ENCODE measurements at places on chromosomes 6 and 20. TPM values are rescaled to one million over a fixed set of nuclear protein-coding genes. Genes with fewer than 3 reads are reported as not detected.

Gene SLC22A1
- 1.00 TPM for total RNA-seq

DNA sequence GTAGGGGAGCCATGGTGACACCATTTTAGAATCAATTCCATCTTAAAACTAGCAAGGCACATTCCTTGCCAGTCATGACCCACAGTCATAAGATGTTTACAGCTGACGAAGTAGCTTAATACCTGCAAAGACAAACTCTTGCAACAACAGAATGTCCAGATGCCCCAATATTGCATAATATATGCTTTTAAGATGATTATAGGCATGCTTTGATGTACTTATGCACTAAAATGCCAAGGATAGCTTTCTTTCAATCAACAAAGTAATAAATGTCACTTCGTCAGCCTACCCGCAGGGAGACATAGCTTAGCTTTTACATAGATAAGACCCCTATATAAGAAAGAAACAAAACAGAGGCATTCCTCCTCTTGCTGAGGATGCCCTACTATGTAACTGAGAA, 26.7 kb downstream of the ACSS1 start:
- H3K27me3 ChIP-seq: no peaks in the 10 kb centered on the region
- DNase-seq: no peak
- peaks cover 8% of the 10 kb centered on the region for H3K4me1 ChIP-seq
- H3K36me3 ChIP-seq: peaks cover 9% of the 10 kb centered on the region
- no peak overlapping the region for H3K27ac ChIP-seq

DNA sequence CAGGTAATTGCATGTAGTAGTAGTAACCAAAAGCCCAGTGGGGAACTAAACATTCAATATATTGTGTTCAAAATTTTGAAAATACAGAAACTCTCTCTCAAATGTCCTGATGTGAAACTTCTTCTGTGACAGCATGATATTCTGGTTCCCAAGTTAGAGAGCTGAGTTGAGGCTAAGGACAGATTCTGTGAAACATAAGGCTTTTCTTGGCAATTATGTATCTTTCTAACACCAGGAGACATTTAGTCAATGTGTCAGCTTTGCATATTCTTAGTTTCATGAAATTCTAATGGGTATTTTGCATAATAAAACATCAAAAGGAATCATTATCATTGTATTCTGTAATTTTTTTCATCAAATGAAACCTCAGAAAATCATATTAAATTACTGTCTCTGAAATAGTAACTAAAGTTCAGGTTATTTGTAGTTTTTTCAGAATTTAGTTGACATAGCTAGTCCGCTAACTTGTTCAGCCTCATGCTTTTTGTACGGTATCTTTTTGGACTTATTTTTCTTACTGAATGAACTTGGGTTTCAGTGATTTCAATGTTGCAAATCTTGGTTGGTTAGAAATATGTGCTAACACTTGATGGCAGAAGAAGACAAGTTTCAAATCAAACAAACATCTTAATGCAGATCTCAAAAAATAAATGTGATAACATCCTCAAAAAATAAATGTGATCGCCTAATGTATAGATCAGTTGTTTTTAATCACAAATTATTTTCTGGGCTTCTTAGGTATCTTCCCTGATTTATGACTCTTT, 70.4 kb downstream of the AKAP7 start:
- DNase-seq: no peak
- H3K36me3 ChIP-seq: no peaks in the 10 kb centered on the region
- peaks cover 50% of the 10 kb centered on the region for H3K4me1 ChIP-seq
- H3K27me3 ChIP-seq: no peaks in the 10 kb centered on the region

DNA sequence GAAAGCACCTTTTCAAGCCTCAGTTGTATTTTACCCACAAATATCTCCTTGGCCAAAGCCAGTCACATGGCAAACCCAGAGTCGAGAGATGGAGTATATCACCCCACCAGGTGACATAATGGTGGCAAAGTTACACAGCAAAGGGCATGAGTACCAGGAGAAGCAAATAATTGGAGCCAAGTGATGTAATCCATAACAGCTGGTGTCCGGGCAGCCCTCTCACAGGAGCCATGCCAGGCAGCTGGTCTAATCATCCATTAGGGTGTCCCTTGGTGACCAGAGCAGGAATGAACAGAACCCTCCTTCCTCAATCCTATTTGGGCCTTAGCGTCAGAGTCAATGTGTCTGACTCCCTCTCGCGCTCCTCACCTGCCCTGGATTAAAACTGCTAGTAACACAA, 272.1 kb downstream of the LRFN2 start:
- no peaks in the 10 kb centered on the region for H3K27me3 ChIP-seq
- no peak overlapping the region for H3K4me3 ChIP-seq
- no peaks in the 10 kb centered on the region for H3K4me1 ChIP-seq
- H3K36me3 ChIP-seq: no peaks in the 10 kb centered on the region
- no peak overlapping the region for H3K27ac ChIP-seq

DNA sequence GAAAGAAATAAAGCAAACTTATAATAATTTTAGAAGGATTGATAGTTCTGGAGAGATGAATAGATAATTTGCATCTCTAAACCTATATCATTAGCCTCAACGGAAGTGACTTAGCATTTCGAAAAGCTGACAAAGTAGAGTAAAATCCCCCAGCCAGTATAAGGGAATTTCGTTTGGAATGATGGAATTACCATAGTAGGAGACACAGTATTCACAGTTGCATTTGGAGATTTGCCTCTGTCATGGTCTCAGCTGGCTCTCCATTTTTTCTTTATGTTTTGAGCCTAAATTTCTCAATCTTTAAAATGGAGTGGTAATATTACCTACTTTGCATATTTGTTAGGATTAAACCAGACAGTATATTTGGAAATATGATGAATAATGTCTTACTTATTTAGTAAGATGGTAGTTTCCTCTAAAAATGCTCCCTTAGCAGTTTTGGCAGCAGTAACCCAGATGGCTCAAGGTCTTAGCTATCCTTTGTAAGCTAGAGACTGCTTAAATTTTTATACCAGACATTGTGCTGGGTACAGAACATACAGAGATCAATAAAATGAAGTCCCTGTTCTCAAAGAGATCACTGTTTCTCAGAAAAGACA, 58.2 kb downstream of the SMAP1 start:
- H3K36me3 ChIP-seq: no peaks in the 10 kb centered on the region
- H3K4me1 ChIP-seq: peaks cover 38% of the 10 kb centered on the region
- no peaks in the 10 kb centered on the region for H3K27me3 ChIP-seq

Gene TRIM15
- not detected for total RNA-seq

DNA sequence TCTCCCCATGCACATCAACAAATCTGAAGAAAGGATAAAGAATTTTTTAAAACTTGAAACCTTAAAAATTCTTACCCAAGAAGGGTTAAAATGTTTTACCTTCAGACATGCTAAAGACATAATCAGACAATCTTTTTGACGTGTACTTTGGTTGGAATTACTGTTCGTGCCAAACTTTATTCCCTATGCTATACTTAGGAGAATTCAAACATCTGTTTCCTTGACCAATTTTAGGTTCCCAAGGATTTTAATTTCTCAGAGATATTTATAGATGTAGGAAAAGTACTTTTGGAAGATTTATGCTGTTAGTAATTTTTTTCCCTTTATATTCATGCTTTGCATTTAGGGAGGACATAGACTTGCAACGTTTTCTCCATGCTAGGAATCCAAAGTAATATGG, 108.4 kb downstream of the AFG1L start:
- no peak for DNase-seq
- no peak overlapping the region for H3K4me3 ChIP-seq
- no peaks in the 10 kb centered on the region for H3K4me1 ChIP-seq
- no peaks in the 10 kb centered on the region for H3K36me3 ChIP-seq

Gene MEP1A
- total RNA-seq: not detected

Gene TRIM40
- total RNA-seq: not detected

DNA sequence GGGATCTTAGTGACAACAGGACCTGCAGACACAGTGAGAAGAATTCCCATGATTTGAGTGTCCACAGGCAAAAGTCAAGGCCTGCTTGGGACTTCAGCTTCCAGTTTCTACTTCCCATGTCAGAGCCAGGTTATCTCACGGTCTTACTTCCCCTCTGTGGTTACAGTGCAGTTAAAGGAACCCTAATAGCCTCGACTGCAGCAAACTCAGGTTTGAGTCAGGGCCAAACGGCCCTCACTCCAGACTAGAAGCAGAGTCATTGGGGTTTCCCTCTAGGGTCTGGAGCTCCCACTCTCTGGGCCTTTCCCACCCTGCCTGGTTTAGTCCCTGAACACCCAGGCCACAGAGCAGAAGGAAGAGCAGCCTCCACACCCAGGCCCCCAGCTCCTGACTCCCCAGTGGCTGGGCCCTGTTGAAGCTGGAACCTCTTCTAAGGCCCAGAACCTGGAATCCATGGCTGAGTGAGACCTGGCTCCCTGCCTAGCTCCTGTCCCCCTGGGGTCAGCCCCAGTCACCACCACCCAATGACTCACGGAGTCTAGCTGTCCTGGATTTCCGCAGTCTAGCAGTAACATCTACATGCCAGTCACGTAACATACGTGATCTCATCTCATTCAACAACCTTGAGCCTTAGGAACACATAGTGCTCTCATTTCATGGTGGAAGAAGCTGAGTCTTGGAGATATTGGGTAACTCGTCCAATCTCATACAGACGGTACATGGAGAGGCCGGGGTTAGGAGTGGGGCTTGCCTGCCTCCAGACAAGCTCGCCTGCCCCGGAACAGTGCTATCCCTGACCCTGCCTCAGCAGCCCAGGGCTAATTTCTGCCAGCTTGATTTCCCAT, 9.2 kb upstream of the GHRH start:
- no peak overlapping the region for H3K4me3 ChIP-seq
- no peaks in the 10 kb centered on the region for H3K4me1 ChIP-seq
- H3K36me3 ChIP-seq: no peaks in the 10 kb centered on the region
- no peaks in the 10 kb centered on the region for H3K27me3 ChIP-seq
- no peak for DNase-seq
- no peak overlapping the region for H3K27ac ChIP-seq

All from CD4-positive, alpha-beta memory T cell (primary cell).